ENCODE measurements at places on chromosomes 7 and 10. TPM values are rescaled to one million over a fixed set of nuclear protein-coding genes. Genes with fewer than 3 reads are reported as not detected.

CD36 gene
- total RNA-seq, result 0.19 TPM

CPVL gene
- total RNA-seq, result 0.86 TPM

HTRA1 gene
- total RNA-seq, result 54.3 TPM

BTAF1 gene
- total RNA-seq, result 8.7 TPM

VSTM2A gene
- total RNA-seq, result not detected

COL26A1 gene
- total RNA-seq, result 0.62 TPM

CCL26 gene
- total RNA-seq, result 6.8 TPM

LBX1 gene
- not detected for total RNA-seq

ADAM12 gene
- 4.1 TPM for total RNA-seq

CLDN12 gene
- 16.8 TPM for total RNA-seq

TAS2R5 gene
- 0.65 TPM for total RNA-seq

FANK1 gene
- total RNA-seq, result 3.7 TPM

FBXO24 gene
- total RNA-seq, result 0.07 TPM

RGS10 gene
- 52.0 TPM for total RNA-seq

MNX1 gene
- total RNA-seq, result 4.1 TPM

ERVW-1 gene
- total RNA-seq, result not detected

TYW1B gene
- 2.6 TPM for total RNA-seq

LMBR1 gene
- total RNA-seq, result 26.8 TPM

SOSTDC1 gene
- not detected for total RNA-seq

TUBB8 gene
- total RNA-seq, result not detected

JCAD gene
- 10.1 TPM for total RNA-seq

SFXN2 gene
- total RNA-seq, result 2.1 TPM

OR2A1 gene
- not detected for total RNA-seq

PRRT4 gene
- total RNA-seq, result 0.36 TPM

NME8 gene
- not detected for total RNA-seq

RASA4B gene
- 1.7 TPM for total RNA-seq

TAS2R60 gene
- not detected for total RNA-seq

UTF1 gene
- total RNA-seq, result not detected

MAGI2 gene
- total RNA-seq, result 0.40 TPM

FOXI2 gene
- total RNA-seq, result not detected

ANKRD61 gene
- total RNA-seq, result 0.22 TPM

RAMP3 gene
- total RNA-seq, result not detected

NRG3 gene
- total RNA-seq, result not detected

LIPK gene
- not detected for total RNA-seq

SPDYE1 gene
- not detected for total RNA-seq

WEE2 gene
- total RNA-seq, result not detected

SMKR1 gene
- 10.0 TPM for total RNA-seq

AOC1 gene
- not detected for total RNA-seq

CUZD1 gene
- total RNA-seq, result 1.5 TPM

Data from A549 treated with ZK216348 at 1 μM for 4 hours (cell line).